ENCODE measurements at places on chromosomes 1 and 21.
A peak's percentile ranks its signal among the peaks of the same experiment; 100 is the strongest.

DNA sequence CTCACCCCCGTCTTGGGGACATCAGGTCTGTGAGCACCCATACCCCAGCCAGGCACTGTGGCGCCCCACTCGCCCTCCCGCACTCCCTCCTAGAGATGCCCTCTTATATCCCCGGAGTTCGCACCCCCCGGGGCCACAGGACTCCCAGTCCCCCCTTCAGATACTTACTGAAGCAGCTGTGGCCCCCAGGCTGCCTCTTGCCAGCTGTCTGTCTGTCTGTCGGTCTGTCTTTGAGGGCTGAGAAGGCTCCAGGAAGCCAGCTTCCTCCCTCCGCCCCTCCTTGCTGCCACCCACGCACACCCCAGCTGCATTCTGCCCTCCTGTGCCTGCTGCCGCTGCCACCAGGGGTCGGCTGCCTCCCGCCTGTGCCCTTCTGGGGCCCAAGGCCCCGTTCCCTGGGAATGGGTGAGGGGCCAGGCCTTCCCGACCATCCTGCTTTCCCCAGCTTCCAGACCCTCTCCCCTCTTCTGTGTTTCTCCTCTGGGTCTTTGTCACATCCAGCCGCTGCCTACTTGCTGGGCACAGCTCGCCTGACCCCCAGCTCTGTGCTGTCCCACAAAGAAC is at the start of gene PTPN7:
PTPN7 (minus strand) TSS at position 226 of the 564 bp plus-strand sequence. CDS start 1,200 bp downstream, outside the sequence.
- DNase-seq = peak; percentile 59

DNA sequence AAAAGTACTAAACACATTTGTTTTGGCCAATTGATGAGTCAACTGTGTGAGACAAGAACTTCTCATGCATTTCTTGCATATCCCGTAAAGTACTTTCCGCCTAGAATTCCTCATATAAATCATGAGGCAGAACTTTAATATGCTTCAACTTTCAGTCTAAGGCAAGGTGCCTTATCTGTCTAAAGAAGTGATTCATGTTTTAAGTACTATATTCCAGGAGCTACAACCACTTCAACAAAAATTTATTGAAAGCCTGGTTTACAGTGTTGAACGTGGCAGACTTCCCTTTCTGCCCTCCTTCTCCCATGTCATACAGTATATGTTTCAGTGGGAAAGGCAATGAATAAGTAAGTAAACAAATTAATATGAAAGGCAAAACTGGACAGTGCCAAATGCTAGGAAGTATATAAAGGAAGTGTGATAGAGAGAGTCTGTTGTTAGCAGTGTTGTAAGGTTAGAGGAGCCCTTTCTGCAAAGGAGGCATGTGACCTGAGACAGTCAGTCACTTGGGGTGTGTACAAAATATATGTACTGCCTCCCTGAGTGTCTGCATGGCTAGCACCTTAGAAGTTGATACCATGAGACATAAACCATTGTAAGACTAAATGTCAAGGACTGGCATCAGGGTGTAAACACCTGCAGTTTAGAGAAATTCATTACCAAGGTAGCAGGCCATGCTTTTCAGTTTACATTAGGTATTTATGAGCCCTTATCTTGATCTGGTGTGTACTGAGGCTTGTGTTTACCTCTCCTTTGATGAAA is 362.2 kb downstream of the SRGAP2C start:
- no peak for DNase-seq

DNA sequence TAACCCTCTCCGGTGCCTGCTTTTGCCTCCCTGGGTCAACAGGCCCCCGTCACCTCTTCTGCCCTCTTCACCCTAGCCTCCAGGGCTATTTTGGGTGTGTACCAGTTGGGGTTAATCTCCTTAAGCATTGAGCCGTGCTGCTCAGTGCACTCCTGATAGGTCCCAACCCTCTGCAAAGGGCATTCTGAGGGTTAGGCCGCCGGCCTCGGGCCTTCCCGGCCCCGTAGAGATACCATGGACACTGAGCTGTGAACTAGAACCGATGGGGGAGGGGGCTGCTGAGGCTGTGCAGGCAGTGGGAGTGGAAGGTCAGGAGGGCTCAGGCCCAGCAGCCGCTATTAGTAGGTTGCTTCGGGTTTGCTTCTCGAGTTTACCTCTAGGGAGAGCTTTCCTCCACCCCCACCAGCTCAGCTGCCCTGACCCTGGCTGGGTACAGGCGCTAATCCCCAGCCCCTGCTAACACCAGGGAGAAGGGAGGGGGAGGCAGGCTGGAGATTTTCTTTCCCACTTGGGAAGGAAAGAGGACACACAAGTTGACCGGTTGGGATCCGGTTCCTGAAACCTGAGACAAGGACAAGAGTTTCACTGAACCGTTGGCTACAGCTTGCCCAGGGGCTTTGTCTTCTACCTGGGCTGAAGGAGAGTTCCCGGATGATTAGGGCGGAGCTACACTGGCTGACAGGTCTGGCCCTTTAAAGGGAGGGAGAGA is 4.8 kb downstream of the LMOD1 start:
- no peak for DNase-seq

GRCh38 chr1:46599059-46599970 is 4.8 kb downstream of the MKNK1 start:
- no peak for DNase-seq

DNA sequence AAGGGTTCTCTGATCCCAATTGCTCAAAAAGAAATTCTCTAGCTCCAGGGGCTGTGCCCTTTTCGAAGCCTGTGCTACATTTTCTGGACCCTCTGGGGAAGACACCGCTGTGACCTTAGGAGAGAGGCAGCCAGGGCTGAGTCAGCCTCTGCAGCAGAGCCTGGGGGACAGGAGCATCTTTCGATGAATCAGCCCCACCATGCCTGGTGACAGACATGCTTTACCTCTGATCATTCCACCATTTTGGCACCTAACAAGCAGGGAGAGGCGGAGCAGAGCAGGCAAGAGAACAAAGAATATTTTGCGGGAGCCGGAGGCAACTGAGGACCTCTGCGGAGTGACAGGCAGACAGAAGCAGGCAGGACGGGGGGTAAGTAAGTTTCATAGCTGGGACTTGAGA is 84.9 kb downstream of the VWA5B1 start:
- DNase-seq = no peak

DNA sequence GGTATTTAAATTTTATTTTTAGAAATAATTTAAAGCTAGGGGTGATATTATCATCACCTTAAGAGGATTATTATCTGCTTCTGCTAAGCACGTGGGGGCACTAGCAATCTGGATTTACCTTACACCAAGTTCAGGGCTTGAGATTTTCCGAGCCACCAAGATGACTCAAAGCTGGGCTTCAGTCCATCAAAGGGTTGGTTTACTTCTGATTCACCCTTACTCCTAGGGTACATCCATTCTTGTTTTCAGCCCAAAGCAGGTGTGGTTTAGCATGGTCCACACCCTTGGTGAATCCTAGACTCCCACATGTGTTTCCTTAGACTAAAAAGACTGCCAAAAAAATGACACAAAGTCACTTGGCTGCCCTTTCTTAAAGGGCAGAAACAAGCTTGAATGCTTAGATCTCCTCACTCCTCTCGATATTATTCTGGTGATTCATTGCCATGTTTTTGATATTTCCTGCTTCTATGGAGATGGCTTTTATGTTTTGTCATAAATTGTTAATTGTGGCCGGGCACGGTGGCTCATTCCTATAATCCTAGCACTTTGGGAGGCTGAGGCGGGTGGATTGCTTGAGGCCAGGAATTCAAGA is 9.8 kb upstream of the PRSS38 start:
- no peak for DNase-seq

GRCh38 chr1:42847111-42847595 is 740 bp downstream of the ZNF691 start:
- DNase-seq = no peak

GRCh38 chr21:14533499-14534428 is 12.4 kb downstream of the SAMSN1 start:
- no peak for DNase-seq

- peak; percentile 58 for DNase-seq
Observed at GRCh38 chr1:110053552-110054428, 16.7 kb downstream of the ALX3 start.

- DNase-seq = no peak
Observed at GRCh38 chr1:163195728-163196448, 6.8 kb downstream of the RGS5 start.

DNA sequence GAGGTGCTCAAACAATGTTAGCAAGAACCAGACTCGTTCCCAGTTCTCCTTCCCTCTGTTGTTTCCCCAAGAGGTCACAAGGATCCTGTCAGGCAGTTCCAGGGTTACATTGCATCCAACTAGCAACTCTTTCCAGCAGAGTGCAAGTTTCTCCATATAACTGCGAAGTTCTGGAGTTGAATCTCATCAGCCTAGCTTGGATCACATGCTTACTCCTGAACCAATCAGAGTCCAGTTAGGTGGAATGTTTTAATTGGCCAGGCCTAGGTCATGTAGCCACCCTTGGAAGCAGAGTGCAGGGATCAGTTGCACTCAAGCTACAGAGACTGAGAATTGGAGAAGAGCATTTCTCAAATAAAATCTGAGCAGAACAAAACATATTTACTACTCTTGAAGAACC is 15.9 kb upstream of the PIK3R3 start:
- DNase-seq = no peak

GRCh38 chr1:41773144-41773591 is 145.6 kb downstream of the HIVEP3 start:
- no peak for DNase-seq

- no peak for DNase-seq
Observed at GRCh38 chr1:163877016-163877415, 555.3 kb downstream of the NUF2 start.

GRCh38 chr1:165496501-165496900 is 47.3 kb upstream of the LRRC52 start:
- no peak for DNase-seq

- no peak for DNase-seq
Observed at GRCh38 chr1:23801876-23802275, 1.3 kb upstream of the GALE start.

DNA sequence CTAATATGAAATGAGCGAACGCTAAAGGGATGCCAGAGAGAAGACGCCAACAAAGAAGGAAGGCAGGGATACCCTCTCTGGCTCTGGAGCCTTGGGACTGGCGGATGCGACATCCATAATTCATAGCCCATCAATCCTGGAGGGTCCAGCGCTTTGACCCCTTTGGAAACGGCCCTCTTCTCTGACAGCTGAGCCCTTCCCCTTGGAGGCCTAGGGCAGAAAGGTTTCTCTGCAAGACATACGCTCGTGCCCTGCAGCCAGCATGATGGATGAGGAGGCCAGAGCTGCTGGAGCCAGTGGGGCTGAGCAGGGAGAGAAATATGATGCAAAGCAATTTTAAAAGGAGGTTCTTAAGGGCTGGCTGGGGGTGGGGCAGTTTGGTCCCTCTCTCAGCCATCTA is 22.2 kb downstream of the OPTC start:
- DNase-seq = no peak

DNA sequence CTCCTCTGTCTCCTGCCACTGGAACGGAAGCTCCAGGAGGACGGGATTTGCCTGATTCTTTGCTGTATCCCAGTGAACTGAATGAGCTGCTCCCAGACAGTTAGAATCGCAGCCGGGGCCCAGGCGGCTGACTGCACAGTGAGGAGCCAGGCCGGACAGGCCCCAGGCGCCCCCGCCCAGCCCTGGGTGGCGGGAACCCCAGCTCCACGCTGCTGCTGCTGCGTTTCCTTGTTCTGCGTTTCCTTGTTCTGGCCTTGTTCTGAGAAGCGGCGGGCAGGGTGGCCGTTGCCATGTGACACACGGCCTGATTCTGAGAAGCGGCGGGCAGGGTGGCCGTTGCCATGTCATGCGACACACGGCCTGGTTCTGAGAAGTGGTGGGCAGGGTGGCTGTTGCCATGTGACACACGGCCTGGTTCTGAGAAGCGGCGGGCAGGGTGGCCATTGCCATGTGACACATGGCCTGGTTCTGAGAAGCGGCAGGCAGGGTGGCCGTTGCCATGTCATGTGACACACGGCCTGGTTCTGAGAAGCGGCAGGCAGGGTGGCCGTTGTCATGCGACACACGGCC is 56.2 kb downstream of the SLC37A1 start:
- no peak for DNase-seq

DNA sequence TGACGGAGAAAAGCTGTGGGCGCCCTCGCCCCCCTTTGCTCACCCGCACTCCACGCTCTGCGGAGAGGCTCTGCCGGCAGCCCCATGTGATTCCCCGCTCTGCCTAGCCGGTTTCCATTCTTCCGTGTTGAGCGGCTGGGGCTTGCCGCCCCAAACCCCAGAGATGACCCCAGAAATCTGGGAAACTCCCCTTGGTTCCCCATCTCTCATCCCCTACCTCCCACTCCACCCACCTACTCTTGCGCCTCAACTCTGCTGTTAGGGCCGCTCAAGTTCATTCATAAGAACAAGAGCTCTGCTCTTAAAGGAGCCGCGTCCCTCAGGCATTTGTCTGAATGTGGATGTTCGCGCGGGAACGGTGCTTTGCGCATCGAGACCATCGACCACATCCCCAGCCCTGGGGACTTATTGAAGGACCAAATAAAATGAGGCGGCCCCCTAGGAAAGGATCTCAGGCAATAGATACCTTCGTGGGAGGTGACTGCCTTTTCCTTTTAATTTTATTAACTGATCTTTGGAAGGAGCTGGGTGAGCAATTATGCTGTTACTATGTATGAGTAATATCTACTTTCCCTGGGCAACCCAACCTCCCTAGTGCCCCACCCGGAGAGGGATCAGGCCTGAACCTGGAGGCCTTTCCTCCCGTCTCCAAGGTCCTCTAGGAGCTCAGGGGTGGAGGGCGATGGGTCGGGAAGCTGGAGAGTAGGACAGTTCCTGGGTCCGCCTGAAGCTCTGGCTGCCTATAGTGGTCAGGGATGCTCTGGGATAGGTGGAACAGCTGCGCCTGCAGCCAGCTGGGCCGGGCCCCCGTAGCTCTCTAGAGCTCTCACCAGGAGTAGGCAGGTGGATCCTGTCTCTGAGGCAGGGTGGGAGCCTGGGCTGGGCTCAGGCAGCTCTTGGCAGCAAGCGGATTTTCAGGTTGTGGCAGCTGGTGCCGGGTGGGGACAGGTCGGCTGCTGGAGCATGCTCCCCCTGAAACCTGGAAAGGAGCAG is 898 bp downstream of the MFSD2A start:
- DNase-seq = peak; percentile 24

GRCh38 chr1:234661317-234661928 is 51.4 kb upstream of the IRF2BP2 start:
- DNase-seq = no peak

- DNase-seq = no peak
Observed at GRCh38 chr21:38377165-38378088, 120.6 kb downstream of the KCNJ15 start.

DNA sequence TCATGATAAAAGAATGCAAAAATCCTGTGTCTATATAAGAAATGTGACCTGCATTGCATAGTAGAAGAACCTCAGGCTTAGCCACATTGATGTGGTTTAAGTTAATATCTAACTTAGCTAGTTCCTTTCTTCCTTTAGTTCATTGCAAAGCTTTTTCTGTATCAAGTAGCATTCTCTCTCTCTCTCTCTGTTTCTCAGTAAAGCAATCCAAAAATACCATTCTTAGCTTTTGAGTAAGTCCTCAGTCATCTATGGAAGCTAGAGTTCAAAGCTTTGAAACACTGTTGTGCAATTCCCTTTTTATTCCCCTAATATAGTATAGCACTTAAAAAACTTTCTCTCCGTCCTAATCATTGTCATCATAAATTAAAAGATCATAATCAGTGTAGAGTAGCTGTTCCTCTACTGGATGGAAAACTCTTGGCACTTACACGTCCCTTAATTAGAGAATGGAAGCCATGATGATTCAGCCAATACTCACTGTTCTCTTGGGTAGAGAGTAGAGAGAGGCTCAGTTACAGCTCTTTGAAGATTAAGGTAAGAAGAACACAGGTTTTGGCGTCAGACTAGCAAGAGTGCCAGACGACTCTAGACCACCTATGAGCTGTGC is 350.3 kb upstream of the LYPLAL1 start:
- no peak for DNase-seq

GRCh38 chr1:30187413-30188023 is 535.9 kb downstream of the MATN1 start:
- DNase-seq = no peak
